ENCODE measurements at places on chromosomes 16 and 17.

DNA sequence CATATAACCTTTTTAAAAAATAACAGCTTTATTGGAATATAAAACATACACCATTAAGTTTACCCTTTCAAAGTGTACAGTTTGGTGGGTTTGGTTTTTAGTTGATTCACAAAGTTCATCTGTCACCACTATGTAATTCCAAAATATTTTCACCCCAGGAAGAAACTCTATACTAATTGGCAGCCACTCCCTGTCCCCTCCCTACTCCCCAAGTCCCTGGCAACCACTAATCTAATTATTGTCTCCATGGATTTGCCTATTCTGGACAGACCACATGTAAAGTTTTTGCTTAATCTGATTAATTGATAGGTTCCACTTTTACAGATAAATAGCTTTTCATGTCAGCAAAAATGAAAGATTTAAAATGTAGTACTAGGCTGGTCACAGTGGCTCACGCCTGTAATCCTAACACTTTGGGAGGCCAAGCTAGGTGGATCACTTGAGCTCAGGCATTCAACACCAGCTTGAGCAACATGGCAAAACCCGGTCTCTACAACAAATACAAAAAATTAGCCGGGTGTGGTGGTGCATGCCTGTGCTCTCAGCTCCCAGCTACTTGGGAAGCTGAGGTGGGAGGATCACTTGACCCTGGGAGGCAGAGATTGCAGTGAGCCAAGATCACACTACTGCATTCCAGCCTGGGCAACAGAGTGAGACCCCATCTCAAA, 25.0 kb upstream of the MAPK3 start:
- DNase-seq = no peak

- DNase-seq = no peak
Observed at GRCh38 chr16:14462811-14463210, 167.2 kb downstream of the PARN start.

GRCh38 chr16:9817586-9817985, 364.6 kb downstream of the GRIN2A start:
- no peak for DNase-seq

GRCh38 chr16:8943001-8943763, 20.5 kb downstream of the USP7 start:
- no peak for DNase-seq

DNA sequence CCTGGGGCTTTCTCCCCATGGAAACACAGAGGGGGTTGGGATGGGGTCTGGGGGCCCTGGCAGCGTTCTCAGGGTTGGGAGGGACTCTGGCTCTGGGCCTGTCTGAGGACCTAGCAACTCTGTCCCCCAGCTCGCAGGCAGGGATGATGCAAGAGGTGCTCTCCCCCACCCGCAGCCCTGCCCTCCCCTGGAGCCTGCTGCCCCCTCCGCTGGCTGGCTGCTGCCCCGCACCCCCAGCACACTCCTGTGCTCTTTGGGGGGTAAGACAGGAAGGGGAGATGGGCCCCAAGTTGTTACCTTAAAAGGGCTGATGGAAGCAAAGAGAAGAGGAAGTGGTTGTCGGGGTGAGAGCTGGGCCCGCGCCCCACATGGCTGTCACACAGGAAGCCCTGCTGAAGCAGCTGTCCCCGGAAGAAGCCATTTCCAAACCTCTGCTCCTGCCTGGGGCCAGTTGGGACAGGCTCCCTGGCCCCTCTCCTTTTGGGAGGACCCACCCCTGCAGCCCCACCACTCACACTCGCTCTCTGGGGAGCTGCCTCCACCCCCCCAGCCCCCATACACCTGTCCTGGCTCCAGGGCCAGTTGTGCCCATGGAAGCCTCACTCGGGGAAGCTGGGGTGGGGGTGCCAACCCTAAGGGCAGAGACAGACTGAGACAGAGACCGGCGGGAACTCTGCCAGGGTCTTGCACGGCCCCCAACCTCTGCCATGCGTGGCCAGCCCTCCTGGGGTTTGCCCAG, 2.5 kb downstream of the CORO1A start:
- peak; percentile 44 for DNase-seq

Data from activated naive CD4-positive, alpha-beta T cell (primary cell).